NCI-H524 (cell line): ENCODE measurements at places on chromosomes 12 and 14.

DNA sequence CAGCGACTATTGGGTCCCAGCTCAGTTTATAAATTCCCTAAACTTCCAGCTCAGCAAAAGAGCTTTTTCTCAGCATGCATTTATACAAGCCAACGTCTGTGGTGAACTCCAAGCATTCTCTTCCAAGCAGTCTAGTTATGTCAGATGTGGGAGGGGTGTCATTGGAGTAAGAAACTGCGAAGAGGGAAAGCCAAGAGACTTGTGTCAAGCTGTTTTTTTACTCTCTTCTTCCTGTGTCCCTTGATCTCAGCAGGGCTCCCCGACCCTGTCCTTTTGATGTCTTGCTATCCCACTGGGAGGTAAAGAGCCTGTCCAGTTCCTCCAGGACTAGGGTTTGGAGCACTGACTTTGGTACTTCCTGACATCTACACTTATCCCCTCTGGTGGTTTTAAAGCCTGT is 69.0 kb downstream of the PPM1H start:
- no peak for DNase-seq

DNA sequence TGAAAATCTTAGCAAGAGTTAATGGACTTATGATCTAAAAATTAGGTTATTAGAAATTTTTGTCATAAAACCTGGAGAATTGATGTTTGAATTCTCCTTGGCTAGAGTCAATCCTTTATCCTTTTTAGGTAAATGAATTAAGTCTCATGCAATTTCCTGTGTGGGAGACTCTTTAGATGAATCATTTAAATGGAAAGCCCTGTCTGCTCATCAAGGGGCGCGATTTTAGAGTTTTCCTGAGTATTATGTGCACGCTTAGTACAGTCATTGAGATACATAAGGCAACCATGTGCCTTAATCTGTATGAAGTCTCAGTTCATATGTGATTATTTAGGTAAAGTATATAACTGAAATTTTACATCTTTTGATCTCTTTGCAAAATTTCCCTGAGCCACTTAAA is 974.7 kb downstream of the NRXN3 start:
- no peak for DNase-seq

GRCh38 chr12:78898416-78898815 is 33.8 kb downstream of the SYT1 start:
- no peak for DNase-seq

GRCh38 chr12:84408936-84409335 is 503.7 kb downstream of the SLC6A15 start:
- no peak for DNase-seq

- no peak for DNase-seq
Observed at GRCh38 chr14:26719514-26719913, 121.7 kb upstream of the NOVA1 start.

GRCh38 chr12:106296179-106296877 is 6.2 kb upstream of the TCP11L2 start:
- DNase-seq = no peak
